WTC11 (cell line): ENCODE measurements at places on chromosomes 6 and 20. TPM values are rescaled to one million over a fixed set of nuclear protein-coding genes. Genes with fewer than 3 reads are reported as not detected.

VWA7 gene
- total RNA-seq = 1.2 to 1.8 TPM (median 1.4 TPM) in 3 replicates

DHX16 gene
- 27.3 to 32.2 TPM (median 30.6 TPM) in 3 replicates for total RNA-seq

TXNDC5 gene
- 141 to 149 TPM (median 147 TPM) in 3 replicates for total RNA-seq

SLC17A3 gene
- total RNA-seq = not detected in 3 replicates

NCOA7 gene
- total RNA-seq = 9.0 to 14.4 TPM (median 9.9 TPM) in 3 replicates

TAB2 gene
- 45.3 to 55.6 TPM (median 47.2 TPM) in 3 replicates for total RNA-seq

KHDC1L gene
- total RNA-seq = 0.28 TPM in 1 of 3 replicates, not detected in the others

GRCh38 chr6:13413900-13414555, 73.4 kb downstream of the GFOD1 start:
- H3K36me3 ChIP-seq = peaks cover 4% of the 10 kb centered on the region
- DNase-seq = no peak
- no peak overlapping the region for H3K4me3 ChIP-seq
- H3K4me1 ChIP-seq = peaks cover 40% of the 10 kb centered on the region

GRCh38 chr6:48067148-48067712, 43.8 kb downstream of the PTCHD4 start:
- H3K4me1 ChIP-seq = peaks cover 18% of the 10 kb centered on the region
- H3K4me3 ChIP-seq = no peak overlapping the region; the same call in 1 of the 2 replicates
- H3K27me3 ChIP-seq = peaks cover 64% of the 10 kb centered on the region
- H3K36me3 ChIP-seq = no peaks in the 10 kb centered on the region

GRCh38 chr20:48056218-48056617, 270.9 kb upstream of the SULF2 start:
- no peak overlapping the region for H3K27ac ChIP-seq
- peaks cover 30% of the 10 kb centered on the region for H3K36me3 ChIP-seq
- no peak for DNase-seq
- H3K4me3 ChIP-seq = no peak overlapping the region
- peaks cover 15% of the 10 kb centered on the region for H3K4me1 ChIP-seq

- no peaks in the 10 kb centered on the region for H3K27me3 ChIP-seq
- H3K4me3 ChIP-seq = no peak overlapping the region
- no peaks in the 10 kb centered on the region for H3K36me3 ChIP-seq
- no peak overlapping the region for H3K27ac ChIP-seq
- DNase-seq = no peak
- H3K4me1 ChIP-seq = peaks cover 40% of the 10 kb centered on the region
These were observed 48.9 kb upstream of the TBC1D7 start for GRCh38 chr6:13377054-13377758.

DNA sequence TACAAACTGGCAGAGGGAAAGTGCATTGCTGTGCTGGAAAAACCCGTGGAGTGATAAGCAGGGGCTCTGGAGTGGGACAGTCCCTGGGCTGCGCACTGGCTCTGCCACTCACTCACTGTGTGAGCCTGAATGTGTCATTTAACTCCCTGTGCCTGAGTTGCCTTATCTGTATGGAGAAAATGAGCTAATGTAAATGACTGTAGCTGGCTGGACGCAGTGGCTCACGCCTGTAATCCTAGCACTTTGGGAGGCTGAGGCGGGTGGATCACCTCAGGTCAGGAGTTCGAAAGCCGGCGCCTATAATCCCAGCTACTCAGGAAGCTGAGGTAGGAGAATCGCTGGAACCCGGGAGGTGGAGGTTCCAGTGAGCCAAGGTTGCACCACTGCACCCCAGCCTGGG, 18.4 kb upstream of the RPN2 start:
- no peaks in the 10 kb centered on the region for H3K36me3 ChIP-seq
- no peak for DNase-seq
- no peaks in the 10 kb centered on the region for H3K4me1 ChIP-seq
- H3K27me3 ChIP-seq = no peaks in the 10 kb centered on the region
- no peak overlapping the region for H3K4me3 ChIP-seq
- H3K27ac ChIP-seq = peak overlapping the region; percentile 51

GRCh38 chr6:42251911-42252637, 34.4 kb upstream of the MRPS10 start:
- no peak overlapping the region for H3K4me3 ChIP-seq
- H3K4me1 ChIP-seq = peaks cover 11% of the 10 kb centered on the region
- H3K27me3 ChIP-seq = no peaks in the 10 kb centered on the region
- DNase-seq = no peak

GRCh38 chr6:15365273-15365687, 119.4 kb downstream of the JARID2 start:
- H3K4me3 ChIP-seq = peak overlapping the region; percentile 33
- peaks cover 9% of the 10 kb centered on the region for H3K4me1 ChIP-seq
- H3K27ac ChIP-seq = peak overlapping the region; percentile 47
- H3K36me3 ChIP-seq = no peaks in the 10 kb centered on the region

GRCh38 chr20:49028684-49029083, 17.4 kb upstream of the CSE1L start:
- H3K27me3 ChIP-seq = no peaks in the 10 kb centered on the region
- H3K4me3 ChIP-seq = no peak overlapping the region
- H3K36me3 ChIP-seq = peaks cover 41% of the 10 kb centered on the region
- H3K27ac ChIP-seq = no peak overlapping the region
- no peak for DNase-seq

DNA sequence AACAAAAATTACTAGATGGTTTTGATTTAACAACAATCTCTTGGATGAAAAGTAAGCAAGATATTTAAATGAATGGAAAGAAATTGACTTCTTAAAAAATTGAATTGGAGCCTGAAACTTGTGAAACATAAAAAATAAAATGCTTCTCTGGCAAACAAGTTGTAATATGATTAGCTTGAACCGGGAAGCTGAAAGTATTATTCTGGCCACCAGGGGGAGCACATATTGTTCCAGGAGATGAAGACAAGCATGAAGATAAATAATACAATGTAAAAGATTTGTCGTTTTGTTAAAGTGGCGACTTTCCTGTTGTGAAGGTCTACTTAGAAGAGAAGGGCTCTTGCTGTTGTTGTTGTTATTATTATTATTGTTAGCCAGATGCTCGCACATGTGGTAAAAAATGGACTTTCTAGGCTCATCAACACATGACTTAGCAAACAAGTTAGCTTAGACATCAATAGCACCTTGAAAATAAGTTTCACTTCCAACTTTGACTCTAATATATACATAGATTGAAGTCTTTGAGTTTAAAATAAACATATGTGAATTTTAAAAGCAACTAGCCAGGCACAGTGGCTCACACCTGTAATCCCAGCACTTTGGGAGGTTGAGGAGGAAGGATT, 14.2 kb downstream of the PAX1 start:
- no peaks in the 10 kb centered on the region for H3K36me3 ChIP-seq
- DNase-seq = peak; percentile 74
- no peak overlapping the region for H3K4me3 ChIP-seq
- peaks cover 51% of the 10 kb centered on the region for H3K27me3 ChIP-seq
- H3K27ac ChIP-seq = no peak overlapping the region

- no peaks in the 10 kb centered on the region for H3K27me3 ChIP-seq
- DNase-seq = no peak
- no peak overlapping the region for H3K27ac ChIP-seq
- peaks cover 9% of the 10 kb centered on the region for H3K4me1 ChIP-seq
These were observed 19.0 kb downstream of the DLL1 start for GRCh38 chr6:170271771-170272314.

DNA sequence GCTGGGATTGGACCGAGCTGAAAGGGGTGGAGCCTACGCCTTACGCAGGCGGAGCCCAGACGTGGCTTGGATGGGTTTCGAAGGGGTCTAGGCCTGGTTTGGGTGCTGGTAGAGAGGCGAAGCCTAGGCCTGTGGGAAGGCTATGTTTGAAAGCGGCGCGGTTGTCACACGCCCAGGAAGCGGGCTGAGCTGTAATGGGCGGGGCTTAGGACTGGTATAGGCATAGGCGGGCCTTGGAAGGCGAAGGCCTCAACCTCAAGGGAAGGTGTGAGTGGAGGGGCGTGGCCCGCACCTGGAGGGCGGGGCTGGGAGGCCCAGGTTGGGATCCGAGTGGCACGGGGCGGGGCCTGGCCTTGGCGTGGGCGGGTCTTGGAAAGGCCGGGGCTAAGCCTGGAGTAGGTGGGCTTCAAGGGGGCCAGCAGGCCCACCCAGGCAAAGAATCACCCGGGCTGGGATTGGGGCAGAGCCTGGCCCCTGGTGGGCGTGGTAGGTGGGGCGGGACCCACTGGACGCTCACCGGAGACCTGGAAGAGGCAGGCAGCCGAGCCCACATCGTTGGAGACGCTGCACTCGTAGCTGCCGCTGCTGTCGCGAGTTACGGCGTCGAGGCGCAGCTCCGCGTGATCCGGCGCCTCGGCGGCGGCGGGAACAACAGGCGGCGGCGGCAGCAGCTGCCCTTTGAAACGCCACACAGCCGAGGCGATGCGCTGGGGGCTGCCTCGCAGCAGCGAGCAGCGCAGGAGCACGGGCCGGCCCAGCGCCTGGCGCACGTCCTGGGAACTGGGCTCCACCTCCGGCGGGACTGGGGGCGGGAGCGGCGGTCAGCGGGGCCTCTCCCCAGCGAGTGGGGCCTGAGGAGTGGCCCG, 49.0 kb downstream of the MDGA1 start:
- DNase-seq = peak; percentile 99
- peaks cover 18% of the 10 kb centered on the region for H3K4me1 ChIP-seq
- peaks cover 72% of the 10 kb centered on the region for H3K27me3 ChIP-seq
- H3K4me3 ChIP-seq = peak overlapping the region; percentile 58

- H3K4me3 ChIP-seq = no peak overlapping the region
- peaks cover 53% of the 10 kb centered on the region for H3K4me1 ChIP-seq
- no peaks in the 10 kb centered on the region for H3K36me3 ChIP-seq
- peak overlapping the region; percentile 4; the same call in 1 of the 2 replicates for H3K27ac ChIP-seq
These were observed 126.7 kb downstream of the BCAS1 start for GRCh38 chr20:53943522-53944291.

GRCh38 chr6:11188161-11188915, 44.1 kb downstream of the NEDD9 start:
- no peak for DNase-seq
- no peak overlapping the region for H3K27ac ChIP-seq

GRCh38 chr20:40892642-40893041, 136.0 kb upstream of the TOP1 start:
- no peak overlapping the region for H3K4me3 ChIP-seq
- no peaks in the 10 kb centered on the region for H3K36me3 ChIP-seq
- no peaks in the 10 kb centered on the region for H3K4me1 ChIP-seq
- no peak overlapping the region for H3K27ac ChIP-seq
- no peak for DNase-seq

GRCh38 chr6:139154881-139155547, 20.1 kb downstream of the HECA start:
- peaks cover 10% of the 10 kb centered on the region for H3K4me1 ChIP-seq
- H3K27ac ChIP-seq = no peak overlapping the region

- DNase-seq = no peak
- H3K27me3 ChIP-seq = no peaks in the 10 kb centered on the region
- no peak overlapping the region for H3K4me3 ChIP-seq
- H3K27ac ChIP-seq = no peak overlapping the region
- H3K36me3 ChIP-seq = peaks cover 4% of the 10 kb centered on the region
These were observed 336.2 kb upstream of the CNR1 start for GRCh38 chr6:88502391-88502790.

GRCh38 chr6:142845143-142845571, 99.8 kb downstream of the HIVEP2 start:
- no peak for DNase-seq
- no peaks in the 10 kb centered on the region for H3K36me3 ChIP-seq
- peak overlapping the region; percentile 30; the same call in 1 of the 2 replicates for H3K4me3 ChIP-seq
- peaks cover 66% of the 10 kb centered on the region for H3K4me1 ChIP-seq
- H3K27ac ChIP-seq = peak overlapping the region; percentile 51; the same call in 1 of the 2 replicates

- H3K4me1 ChIP-seq = no peaks in the 10 kb centered on the region
- DNase-seq = no peak
- no peak overlapping the region for H3K27ac ChIP-seq
- H3K4me3 ChIP-seq = no peak overlapping the region
- H3K27me3 ChIP-seq = no peaks in the 10 kb centered on the region
These were observed 472.0 kb downstream of the CD109 start for GRCh38 chr6:74167976-74168375.

DNA sequence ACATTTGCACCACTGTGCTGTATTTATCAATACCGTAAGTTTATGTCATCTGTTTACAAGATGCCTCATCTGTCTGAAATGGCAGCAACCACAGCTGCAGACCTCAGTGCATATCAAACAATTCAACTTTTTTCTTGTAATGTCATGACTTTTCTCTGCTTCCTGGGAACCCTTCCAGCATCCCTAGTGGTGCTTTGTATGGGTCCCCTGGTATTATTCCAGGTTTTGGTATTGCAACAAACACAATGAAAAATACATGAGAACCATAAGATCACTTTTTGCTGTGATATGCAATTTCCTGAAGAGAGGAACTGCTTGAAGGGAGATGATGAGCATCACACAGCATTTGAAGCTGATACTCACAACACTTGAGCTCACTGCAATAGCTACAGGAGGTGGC, 12.0 kb upstream of the TXNDC5 start:
- no peak overlapping the region for H3K27ac ChIP-seq
- peaks cover 17% of the 10 kb centered on the region for H3K36me3 ChIP-seq
- H3K4me3 ChIP-seq = no peak overlapping the region
- no peaks in the 10 kb centered on the region; the same call in 1 of the 2 replicates for H3K27me3 ChIP-seq
